Ovary (tissue), 10 donors: ENCODE measurements at places on chromosomes 13 and 19.

GRCh38 chr13:43071824-43072223, 48.4 kb downstream of the DNAJC15 start:
- no peaks in the 10 kb centered on the region for H3K27me3 ChIP-seq
- H3K27ac ChIP-seq = no peak overlapping the region
- no peaks in the 10 kb centered on the region for H3K4me1 ChIP-seq
- DNase-seq = no peak

DNA sequence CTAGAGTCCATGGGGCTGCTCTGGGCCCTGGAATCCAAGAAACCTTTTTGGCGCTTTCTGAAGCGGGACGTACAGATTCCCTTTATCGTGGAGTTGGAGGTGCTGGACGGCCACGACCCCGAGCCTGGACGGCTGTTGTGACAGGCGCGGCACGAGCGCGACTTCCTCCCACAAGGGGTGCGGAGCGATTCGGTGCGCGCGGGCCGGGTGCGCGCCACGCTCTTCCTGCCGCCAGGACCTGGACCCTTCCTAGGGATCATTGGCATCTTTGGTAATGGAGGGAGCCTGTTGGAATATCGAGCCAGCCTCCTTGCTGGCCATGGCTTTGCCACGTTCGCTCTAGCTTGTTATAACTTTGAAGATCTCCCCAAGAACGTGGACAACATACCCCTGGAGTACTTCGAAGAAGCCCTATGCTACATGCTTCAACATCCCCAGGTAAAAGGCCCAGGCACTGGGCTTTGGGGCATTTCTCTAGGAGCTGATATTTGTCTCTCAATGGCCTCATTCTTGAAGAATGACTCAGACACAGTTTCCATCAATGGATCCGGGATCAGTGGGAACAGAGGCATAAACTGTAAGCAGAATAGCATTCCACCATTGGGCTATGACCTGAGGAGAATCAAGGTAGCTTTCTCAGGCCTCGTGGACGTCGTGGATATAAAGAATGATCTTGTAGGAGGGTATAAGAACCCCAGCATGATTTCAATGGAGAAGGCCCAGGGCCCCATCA, 3.5 kb upstream of the ZFP82 start:
- no peaks in the 10 kb centered on the region for H3K36me3 ChIP-seq
- H3K27ac ChIP-seq = no peak overlapping the region
- H3K4me1 ChIP-seq = peaks cover 3% of the 10 kb centered on the region
- no peaks in the 10 kb centered on the region for H3K27me3 ChIP-seq
- no peak for DNase-seq

DNA sequence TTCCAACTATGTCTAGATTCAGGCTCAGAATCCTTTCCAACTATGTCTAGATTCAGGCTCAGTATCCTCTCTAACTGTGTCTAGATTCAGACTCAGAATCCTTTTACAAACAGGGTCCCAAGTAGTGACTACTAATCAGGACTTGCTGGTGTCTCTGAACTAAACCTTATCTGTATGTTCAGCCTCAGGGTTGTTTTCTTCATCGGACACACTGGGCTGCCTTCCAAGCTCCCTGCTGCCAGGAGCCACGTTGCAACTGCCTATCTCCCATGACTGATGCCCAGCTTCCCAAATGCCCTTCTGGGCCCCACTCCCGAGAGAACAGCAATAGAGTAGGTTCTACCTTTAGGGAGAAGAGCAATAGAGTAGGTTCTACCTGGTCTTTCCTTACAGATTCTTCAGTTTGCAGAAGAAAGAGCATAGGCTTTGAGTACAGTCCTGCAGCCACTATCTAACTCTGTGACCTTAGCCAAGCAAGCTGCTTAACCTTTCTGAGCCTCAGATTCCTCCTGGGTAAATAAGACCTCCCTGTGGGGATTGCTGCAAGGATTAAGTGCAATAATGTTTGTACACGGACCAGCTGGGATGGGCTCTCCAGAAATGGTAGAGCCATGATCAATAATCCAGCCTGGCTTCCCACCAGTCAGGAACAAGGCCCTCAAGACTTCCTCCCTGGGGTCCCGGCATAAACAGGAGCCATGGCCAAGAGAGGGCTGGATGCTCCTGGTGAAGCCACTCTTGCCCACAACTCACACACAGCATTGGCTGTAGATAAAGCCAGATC, 61.5 kb downstream of the ZIC5 start:
- no peaks in the 10 kb centered on the region for H3K27me3 ChIP-seq
- no peaks in the 10 kb centered on the region for H3K36me3 ChIP-seq
- DNase-seq = no peak
- no peaks in the 10 kb centered on the region for H3K4me1 ChIP-seq
- H3K27ac ChIP-seq = no peak overlapping the region

- H3K36me3 ChIP-seq = no peaks in the 10 kb centered on the region
- H3K27me3 ChIP-seq = no peaks in the 10 kb centered on the region
- no peak for DNase-seq
- H3K4me3 ChIP-seq = no peak overlapping the region
- peaks cover 4% of the 10 kb centered on the region for H3K4me1 ChIP-seq
Measured at GRCh38 chr13:79678100-79678499, 197.1 kb downstream of the NDFIP2 start.

- no peaks in the 10 kb centered on the region for H3K4me1 ChIP-seq
- no peaks in the 10 kb centered on the region for H3K36me3 ChIP-seq
- H3K4me3 ChIP-seq = no peak overlapping the region
- H3K27me3 ChIP-seq = no peaks in the 10 kb centered on the region
Measured at GRCh38 chr13:110575322-110576069, 14.0 kb upstream of the RAB20 start.

GRCh38 chr13:96769874-96770273, 224.4 kb downstream of the OXGR1 start:
- H3K4me1 ChIP-seq = no peaks in the 10 kb centered on the region
- no peak for DNase-seq
- H3K4me3 ChIP-seq = no peak overlapping the region
- H3K27me3 ChIP-seq = no peaks in the 10 kb centered on the region
- no peak overlapping the region for H3K27ac ChIP-seq

- no peaks in the 10 kb centered on the region for H3K36me3 ChIP-seq
- H3K27ac ChIP-seq = no peak overlapping the region
- no peaks in the 10 kb centered on the region for H3K27me3 ChIP-seq
- H3K4me1 ChIP-seq = peaks cover 16% of the 10 kb centered on the region
Measured at GRCh38 chr13:30341815-30342570, 34.6 kb upstream of the KATNAL1 start.

- no peaks in the 10 kb centered on the region for H3K27me3 ChIP-seq
- H3K27ac ChIP-seq = no peak overlapping the region
- DNase-seq = no peak
- H3K4me1 ChIP-seq = peaks cover 1% of the 10 kb centered on the region
- H3K36me3 ChIP-seq = no peaks in the 10 kb centered on the region
Measured at GRCh38 chr13:113304121-113304520, 7.1 kb downstream of the LAMP1 start.

GRCh38 chr19:782878-783668, 14.2 kb upstream of the PTBP1 start:
- no peak overlapping the region for H3K4me3 ChIP-seq
- H3K36me3 ChIP-seq = no peaks in the 10 kb centered on the region
- DNase-seq = no peak
- H3K27me3 ChIP-seq = no peaks in the 10 kb centered on the region
- H3K4me1 ChIP-seq = peaks cover 4% of the 10 kb centered on the region
- H3K27ac ChIP-seq = no peak overlapping the region

DNA sequence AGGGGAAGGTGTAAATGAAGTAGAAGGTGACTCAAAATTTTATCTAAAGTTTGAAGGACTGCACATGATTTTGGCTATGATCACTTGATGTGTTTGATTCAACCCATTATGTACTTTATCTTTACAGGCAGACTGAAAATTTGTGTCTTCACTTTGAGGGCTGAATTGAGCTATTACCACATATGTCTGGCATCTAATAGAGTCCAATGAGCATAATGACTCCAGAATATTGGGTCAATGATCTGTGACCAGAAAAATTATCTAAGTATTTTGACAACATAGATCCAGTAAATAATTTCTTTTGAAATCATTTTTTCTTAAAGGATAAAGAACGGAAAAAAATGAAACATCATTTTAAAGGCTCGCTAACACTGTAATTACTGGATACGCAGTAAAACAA, 2810.0 kb downstream of the PCDH9 start:
- H3K27me3 ChIP-seq = no peaks in the 10 kb centered on the region
- H3K4me3 ChIP-seq = no peak overlapping the region
- H3K4me1 ChIP-seq = no peaks in the 10 kb centered on the region
- no peak overlapping the region for H3K27ac ChIP-seq

DNA sequence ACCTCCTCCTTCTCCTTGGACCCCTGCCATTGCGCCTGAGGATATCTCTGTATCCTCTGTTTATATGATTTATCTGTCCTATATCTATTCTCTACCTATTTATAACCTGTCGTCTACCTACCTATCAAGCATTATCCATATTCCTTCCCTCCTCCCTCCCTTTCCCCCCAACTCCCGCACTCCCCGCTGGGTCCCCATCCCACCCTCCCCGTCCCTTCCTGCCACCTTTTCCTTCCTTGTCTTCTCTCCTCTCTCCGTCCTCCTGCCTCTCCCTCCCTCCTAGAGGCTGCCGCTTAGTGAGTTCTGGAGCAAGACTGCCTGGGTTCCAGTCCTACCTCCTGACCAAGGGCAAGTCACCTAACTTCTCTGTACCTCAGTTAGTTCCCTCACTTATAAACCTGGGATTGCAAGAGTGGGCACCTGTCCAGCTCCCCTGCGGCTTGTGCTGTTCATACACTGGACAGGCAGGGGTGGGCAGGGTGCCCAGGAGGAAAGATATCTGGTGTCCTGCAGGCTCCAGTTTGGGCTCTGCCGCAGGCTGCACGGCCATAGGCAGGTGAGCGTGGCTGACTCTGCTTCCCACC, 16.1 kb downstream of the TTYH1 start:
- H3K4me1 ChIP-seq = peaks cover 18% of the 10 kb centered on the region
- H3K36me3 ChIP-seq = no peaks in the 10 kb centered on the region
- no peak overlapping the region for H3K4me3 ChIP-seq
- H3K27me3 ChIP-seq = no peaks in the 10 kb centered on the region
- peak; percentile 61 for DNase-seq
- H3K27ac ChIP-seq = no peak overlapping the region
